Femur (tissue), 1 donor: ENCODE measurements at places on chromosomes 1 and 21.

GRCh38 chr21:20997636-20998455 lies at the start of gene NCAM2:
Gene NCAM2, plus strand, starts transcription at chr21:20998409.
- DNase-seq: peak; percentile 84

GRCh38 chr1:46812065-46812963 lies 13.5 kb downstream of the CYP4B1 start:
- no peak for DNase-seq

- DNase-seq: no peak
These were observed 8.7 kb downstream of the PLXNA2 start for GRCh38 chr1:208235356-208235981.

GRCh38 chr1:50566405-50566804 lies 143.2 kb upstream of the DMRTA2 start:
- DNase-seq: no peak

DNA sequence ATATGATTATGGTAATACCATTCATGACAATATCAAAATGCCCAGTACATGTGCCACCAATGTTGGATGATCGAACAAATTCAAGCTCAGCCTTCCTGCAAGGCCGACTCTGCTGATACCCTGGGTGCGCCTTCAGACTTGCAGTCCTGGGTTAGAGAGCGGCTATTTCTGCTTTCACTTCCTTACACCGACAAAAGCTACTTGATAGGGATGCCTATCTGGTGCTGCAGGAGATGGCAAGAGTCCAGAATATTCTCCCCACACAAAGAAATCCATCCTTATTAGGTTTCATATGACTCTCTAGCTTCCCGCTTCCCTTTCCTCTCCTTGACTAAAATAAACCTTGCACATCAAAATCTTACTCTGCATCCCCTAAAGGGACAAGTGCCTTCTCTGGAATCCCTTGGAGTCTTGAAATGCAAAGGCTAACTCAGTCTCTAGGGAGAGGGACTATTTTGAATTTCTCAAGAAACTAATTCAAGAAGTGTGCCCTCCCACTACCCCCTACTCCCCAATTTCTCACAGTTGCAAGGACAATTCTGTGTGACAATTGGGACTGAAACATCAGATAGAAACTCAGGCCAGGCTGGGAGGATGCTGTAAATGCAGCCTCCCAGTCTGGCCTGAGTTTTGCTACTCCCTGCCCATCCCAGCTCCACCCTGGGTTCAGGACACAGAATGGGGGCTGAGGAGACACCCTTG lies 103.1 kb upstream of the USP24 start:
- no peak for DNase-seq

DNA sequence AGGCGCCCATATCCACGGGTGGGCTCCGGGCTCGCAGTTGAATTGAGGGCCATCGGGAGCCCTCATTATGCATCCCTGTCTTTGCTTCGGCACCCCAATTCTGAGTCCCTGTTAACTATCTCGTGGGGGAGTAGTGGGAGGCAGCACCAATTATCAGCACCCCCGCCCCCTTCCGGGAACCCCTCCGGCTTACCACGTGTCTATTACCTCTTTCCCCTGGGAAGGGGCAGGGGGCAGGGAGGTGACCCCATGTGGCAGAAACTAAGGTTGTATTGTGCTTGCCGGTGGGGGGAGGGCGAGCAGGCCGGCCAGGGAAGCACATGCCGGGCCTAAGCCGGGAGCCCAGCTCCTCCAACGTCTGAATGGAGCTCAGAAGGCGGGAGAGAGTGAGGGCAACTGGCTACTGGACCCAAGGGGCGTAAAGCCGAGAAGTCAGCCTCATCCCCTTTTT lies 1.0 kb downstream of the LIN28A start:
- no peak for DNase-seq

DNA sequence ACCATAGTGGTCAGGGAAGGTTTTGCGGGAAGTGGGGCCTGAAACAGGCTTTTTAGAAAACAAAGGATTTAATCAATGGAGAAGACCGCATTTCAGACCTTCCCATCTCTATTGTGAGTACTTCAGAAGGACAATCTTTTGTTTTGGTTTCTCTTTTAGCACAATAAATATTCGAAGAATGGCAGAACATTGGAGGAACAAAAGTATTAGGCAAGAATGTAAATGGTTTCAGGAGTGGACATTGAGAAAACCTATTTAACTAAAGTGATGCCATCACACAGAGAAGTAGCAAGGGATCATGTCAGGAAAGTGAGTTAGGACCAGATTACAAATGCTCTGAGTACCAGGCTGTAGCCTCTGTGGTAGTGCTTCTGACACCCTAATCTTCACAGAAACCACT lies 26.8 kb upstream of the UBE2U start:
- no peak for DNase-seq
